ENCODE measurements at places on chromosomes 7 and 10. TPM values are rescaled to one million over a fixed set of nuclear protein-coding genes. Genes with fewer than 3 reads are reported as not detected.

The SEMA3E gene
- total RNA-seq = 11.9 TPM

The NOM1 gene
- 20.6 TPM for total RNA-seq

DNA sequence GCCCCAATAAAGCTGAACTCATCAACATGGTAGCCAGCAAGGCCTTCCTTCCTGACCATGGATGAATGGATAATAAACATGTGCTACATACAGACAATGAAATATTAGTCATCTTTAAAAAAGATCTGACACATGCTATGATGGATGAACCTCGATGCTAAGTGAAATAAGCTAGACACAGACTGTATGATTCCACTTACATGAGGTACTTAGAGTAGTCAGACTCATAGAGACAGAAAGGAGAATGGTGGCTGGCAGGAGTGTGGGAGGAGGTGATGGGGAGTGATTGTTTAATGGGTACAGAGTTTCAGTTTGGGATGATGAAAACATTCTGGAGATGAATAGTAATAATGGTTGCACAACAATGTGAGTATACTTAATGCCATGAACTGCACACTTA is 114.1 kb upstream of the SORCS3 start:
- H3K4me1 ChIP-seq = no peaks in the 10 kb centered on the region
- no peaks in the 10 kb centered on the region for H3K27me3 ChIP-seq
- H3K27ac ChIP-seq = no peak overlapping the region
- no peaks in the 10 kb centered on the region for H3K36me3 ChIP-seq
- DNase-seq = no peak
- no peak overlapping the region for H3K4me3 ChIP-seq

DNA sequence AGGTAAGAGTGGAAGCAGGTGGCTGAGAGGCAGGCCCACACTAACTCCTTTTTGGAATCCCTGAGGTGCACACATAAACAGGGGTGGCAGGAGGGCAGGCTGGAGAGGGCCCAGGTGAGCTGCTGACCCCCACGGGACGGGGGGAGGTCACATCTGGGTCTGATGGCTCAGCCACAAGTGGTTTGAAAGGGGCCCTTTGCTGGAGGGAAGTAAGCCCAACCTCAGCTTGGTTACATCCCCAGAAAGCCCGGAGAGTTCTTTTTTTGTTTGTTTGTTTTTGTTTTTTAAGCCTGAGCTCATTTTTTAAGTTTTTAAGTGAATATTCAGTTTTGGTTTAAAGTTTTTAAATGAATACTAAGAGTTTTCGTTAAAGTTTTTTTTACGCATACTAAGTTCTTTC is 72.8 kb upstream of the CUX1 start:
- peaks cover 11% of the 10 kb centered on the region for H3K4me1 ChIP-seq
- H3K4me3 ChIP-seq = no peak overlapping the region

DNA sequence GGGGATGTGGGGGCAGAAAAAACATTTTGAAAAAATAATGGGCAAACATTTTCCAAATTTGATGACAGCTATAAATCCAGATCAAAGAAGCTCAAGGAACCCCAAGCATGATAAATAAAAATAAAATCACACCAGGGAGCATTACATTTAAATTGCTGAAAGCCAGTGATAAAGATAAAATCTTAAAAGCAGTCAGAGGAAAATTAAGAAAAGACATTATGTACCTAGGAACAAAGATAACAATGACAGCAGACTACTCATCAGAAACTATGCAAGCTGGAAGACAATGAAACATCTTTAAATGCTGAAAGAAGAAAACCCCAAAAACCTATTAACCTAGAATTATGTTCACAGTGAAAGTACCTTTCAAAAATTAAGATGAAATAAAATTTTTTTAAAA is 23.3 kb downstream of the NEUROG3 start:
- no peaks in the 10 kb centered on the region for H3K27me3 ChIP-seq
- H3K4me3 ChIP-seq = no peak overlapping the region
- no peaks in the 10 kb centered on the region for H3K36me3 ChIP-seq
- no peaks in the 10 kb centered on the region for H3K4me1 ChIP-seq

GRCh38 chr7:80859272-80859970 is 59.4 kb downstream of the SEMA3C start:
- H3K36me3 ChIP-seq = no peaks in the 10 kb centered on the region
- no peak overlapping the region for H3K27ac ChIP-seq
- no peak overlapping the region for H3K4me3 ChIP-seq
- peaks cover 4% of the 10 kb centered on the region for H3K4me1 ChIP-seq
- H3K27me3 ChIP-seq = no peaks in the 10 kb centered on the region

DNA sequence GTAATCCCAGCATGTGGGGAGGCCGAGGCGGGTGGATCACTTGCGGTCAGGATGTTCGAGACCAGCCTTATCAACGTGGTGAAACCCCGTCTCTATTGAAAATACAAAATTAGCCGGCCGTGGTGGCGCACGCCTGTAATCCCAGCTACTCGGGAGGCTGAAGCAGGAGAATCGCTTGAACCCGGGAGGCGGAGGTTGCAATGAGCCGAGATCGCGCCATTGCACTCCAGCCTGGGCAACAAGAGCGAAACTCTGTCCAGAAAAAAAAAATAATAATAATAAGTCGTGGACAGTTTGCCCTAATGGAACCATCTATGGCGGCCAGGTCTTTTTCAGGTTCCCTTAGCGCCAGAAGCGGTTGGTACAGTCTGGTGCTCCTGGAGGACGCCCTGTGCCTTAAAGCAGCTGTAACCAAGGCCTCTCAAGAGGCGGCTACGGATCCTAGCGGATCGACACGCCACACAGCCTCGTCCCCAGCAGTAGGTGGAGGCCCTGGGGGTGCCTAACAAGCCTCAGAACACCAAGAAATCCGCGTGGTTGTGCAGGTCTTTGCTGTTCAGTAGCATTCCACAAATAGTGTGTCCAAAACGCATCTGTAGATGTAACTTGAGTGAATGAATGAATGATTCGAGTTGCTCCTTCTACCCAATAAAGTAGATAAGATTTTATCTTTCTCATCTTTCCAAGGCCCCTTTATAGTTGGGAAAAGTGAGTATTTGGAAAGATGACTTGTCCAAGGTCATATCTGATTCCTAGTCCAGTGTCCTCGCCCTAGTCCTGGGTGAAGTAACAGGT is 982 bp downstream of the PGAM1 start:
- no peaks in the 10 kb centered on the region for H3K27me3 ChIP-seq
- peaks cover 21% of the 10 kb centered on the region for H3K36me3 ChIP-seq
- peak overlapping the region; percentile 89 for H3K27ac ChIP-seq
- DNase-seq = no peak

GRCh38 chr7:47557694-47558670 is 23.9 kb downstream of the TNS3 start:
- H3K27ac ChIP-seq = peak overlapping the region; percentile 51
- no peaks in the 10 kb centered on the region for H3K36me3 ChIP-seq
- H3K4me1 ChIP-seq = peaks cover 20% of the 10 kb centered on the region

GRCh38 chr7:3922175-3922635 is 621.2 kb downstream of the SDK1 start:
- H3K4me1 ChIP-seq = no peaks in the 10 kb centered on the region
- H3K4me3 ChIP-seq = no peak overlapping the region
- H3K27me3 ChIP-seq = no peaks in the 10 kb centered on the region
- DNase-seq = no peak
- no peak overlapping the region for H3K27ac ChIP-seq

GRCh38 chr7:65503434-65504152 is 129.9 kb downstream of the ZNF92 start:
- H3K36me3 ChIP-seq = no peaks in the 10 kb centered on the region
- H3K4me3 ChIP-seq = no peak overlapping the region
- DNase-seq = no peak
- no peak overlapping the region for H3K27ac ChIP-seq
- H3K4me1 ChIP-seq = no peaks in the 10 kb centered on the region
